ENCODE measurements at places on chromosomes 16 and 17.
A peak's percentile ranks its signal among the peaks of the same experiment; 100 is the strongest.

DNA sequence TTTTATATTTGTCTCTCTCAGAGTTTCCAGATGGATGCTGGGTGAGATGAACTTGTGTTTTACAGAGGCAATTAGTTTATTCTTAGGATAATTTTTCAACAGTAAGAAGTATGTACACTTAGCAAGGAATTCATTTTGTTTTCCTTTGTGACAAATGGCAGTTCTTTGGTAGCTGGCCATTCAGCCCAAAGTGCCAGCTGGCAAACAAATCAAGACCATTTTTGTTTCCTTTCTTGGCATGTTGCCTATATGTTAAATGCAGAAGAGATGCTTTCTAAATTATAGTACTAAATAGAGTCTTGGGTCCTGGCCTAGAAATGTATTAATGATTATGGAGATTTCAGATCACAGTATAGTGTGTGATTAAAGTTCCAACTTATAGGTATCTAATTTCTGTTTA is 337.1 kb downstream of the CNTNAP4 start:
- no peak for DNase-seq

- DNase-seq = no peak
Observed at GRCh38 chr17:39938140-39938869, 10.8 kb downstream of the LRRC3C start.

DNA sequence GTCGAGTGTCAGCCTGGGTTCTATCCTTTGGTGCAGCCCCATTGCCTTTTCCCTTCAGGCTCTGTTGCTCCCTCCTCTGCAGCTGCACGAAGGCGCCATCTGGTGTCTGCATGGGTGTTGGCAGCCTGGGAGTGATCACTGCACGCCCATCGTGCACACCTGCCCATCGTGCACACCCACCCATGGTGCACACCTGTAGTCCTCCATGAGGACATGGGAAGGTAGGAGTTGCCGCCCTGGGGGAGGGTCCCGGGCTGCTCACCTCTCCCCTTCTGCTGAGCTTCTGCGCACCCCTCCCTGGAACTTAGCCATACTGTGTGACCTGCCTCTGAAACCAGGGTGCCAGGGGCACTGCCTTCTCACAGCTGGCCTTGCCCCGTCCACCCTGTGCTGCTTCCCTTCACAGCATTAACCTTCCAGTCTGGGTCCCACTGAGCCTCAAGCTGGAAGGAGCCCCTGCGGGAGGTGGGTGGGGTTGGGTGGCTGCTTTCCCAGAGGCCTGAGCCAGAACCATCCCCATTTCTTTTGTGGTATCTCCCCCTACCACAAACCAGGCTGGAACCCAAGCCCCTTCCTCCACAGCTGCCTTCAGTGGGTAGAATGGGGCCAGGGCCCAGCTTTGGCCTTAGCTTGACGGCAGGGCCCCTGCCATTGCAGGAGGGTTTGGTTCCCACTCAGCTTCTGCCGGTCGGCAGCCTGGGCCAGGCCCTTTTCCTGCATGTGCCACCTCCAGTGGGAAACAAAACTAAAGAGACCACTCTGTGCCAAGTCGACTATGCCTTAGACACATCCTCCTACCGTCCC is 2.9 kb downstream of the CTRL start:
- DNase-seq = no peak

- no peak for DNase-seq
Observed at GRCh38 chr17:56653877-56654276, 60.4 kb downstream of the NOG start.

- DNase-seq = no peak
Observed at GRCh38 chr16:56626685-56627084, 1.1 kb downstream of the MT1E start.

DNA sequence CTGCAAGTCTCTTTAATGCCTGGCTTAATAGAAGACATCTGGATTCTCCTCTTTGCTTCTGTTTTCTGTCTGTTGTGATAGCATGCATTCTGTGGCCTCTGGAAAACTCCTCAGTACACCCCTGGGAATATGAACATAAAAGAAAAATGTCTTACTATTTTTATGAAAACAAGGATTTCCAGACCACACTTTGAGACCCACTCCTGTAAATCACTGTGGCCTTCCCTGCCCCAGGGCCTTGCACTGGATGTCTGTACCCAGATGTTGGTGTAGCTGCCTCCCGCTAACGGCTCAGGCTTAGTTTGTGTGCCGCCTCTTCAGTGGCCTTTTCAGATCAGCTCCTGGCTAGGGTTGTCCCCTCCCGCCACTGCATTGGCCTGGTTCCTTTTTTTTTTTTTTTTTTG is 126.6 kb downstream of the SOCS1 start:
- no peak for DNase-seq

- no peak for DNase-seq
Observed at GRCh38 chr16:57762365-57763040, 26.9 kb downstream of the KATNB1 start.

GRCh38 chr16:16096121-16096857 is 127.0 kb downstream of the ABCC6 start:
- DNase-seq = no peak

- DNase-seq = no peak
Observed at GRCh38 chr16:23679274-23679985, 741 bp downstream of the PLK1 start.

- DNase-seq = no peak
Observed at GRCh38 chr16:81384006-81384405, 60.6 kb upstream of the CMIP start.

GRCh38 chr16:3681206-3681605 is 26.7 kb downstream of the DNASE1 start:
- DNase-seq = no peak

DNA sequence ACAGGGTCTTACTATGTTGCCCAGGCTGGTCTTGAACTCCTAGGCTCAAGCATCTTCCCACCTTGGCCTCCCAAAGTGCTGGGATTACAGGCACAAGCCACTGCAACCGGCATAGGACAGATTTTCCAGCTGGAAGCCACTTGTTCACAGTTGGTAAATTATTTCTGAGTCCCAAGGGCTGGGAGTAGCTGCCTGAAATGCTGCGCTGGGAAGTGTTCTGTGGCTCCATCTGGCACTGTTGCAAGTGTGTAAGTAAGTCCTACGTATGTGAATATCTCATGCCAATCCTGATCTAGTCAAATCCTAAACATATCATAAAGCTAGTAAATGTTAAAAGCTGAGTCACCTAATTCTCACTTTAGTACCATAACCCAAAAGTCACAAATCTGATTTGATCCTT is 48.1 kb downstream of the YWHAE start:
- DNase-seq = no peak

DNA sequence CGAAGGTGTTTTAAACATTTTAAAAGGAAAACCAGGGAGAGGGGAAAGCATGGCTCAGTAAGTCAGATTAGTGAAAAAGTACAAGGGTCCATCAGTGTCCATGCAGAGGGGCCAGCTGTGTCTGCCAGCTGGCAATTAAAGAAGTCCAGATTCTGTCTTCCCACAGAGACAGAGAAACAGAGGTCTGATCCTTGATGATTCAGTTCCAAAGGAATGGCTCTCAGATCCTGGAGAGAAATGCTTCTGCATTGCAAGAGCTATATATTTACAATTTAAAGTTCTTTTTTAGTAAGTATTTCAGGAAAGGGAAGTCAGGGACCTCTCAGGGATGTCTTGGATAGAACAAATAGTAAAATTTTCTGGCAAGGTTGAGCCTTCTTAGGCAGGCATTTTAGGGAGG is 56.2 kb downstream of the HSD17B2 start:
- DNase-seq = no peak

DNA sequence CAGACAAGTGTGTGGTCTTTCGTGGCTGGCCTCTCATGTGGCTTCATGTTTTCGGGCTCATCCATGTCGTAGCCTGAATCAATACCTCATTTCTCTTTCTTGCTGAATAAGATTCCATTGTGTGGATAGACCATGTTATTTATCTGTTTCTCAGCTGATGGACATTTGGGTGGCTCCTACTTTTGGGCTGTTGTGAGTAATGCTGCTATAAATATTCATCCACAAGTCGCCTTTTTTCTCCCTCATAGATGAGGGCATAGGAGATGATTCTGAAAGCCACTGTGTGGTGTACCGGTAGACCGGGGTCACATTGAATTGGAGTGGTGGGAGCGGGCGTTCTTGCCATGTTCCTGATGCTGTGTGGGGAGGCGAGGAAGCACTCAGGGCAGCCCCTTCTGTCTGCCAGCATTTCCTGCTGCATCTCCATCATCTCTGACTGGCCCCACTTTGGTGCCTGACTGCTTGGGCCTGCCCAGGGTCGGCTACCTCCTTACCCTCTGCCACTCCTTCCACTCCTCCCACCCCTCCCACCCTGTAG is 40.1 kb downstream of the PRMT7 start:
- no peak for DNase-seq

DNA sequence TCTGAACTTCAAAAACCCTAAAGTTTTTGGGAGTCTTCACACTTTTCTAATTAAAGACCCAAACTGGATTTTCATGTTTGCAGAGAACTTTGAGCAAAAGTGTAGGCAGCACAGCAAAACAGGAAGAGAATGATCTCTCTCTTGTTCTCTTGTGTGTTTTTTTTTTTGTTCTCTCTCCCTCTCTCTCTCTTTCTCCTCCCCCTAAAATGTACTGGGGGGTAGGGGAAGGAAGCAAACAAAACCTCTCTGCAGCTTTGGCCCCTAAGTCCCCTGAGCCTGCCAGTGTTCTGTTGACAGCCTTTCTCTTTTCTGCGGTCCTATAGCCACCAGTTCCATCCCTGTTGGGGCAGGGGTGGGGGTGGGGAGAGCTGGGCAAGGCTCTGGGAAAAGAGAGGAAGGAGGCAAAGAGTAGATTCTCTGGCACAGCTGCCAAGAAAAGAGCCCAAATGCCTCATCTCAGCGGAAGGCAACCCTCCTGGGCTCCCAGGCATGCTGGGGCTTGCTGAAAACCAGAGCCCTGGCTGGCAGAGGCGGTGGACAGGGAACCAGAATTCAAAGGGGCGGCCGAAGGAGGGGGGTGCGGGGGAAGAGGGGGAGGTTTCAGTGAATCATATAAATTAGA is 295.3 kb downstream of the SOX9 start:
- peak; percentile 72 for DNase-seq

DNA sequence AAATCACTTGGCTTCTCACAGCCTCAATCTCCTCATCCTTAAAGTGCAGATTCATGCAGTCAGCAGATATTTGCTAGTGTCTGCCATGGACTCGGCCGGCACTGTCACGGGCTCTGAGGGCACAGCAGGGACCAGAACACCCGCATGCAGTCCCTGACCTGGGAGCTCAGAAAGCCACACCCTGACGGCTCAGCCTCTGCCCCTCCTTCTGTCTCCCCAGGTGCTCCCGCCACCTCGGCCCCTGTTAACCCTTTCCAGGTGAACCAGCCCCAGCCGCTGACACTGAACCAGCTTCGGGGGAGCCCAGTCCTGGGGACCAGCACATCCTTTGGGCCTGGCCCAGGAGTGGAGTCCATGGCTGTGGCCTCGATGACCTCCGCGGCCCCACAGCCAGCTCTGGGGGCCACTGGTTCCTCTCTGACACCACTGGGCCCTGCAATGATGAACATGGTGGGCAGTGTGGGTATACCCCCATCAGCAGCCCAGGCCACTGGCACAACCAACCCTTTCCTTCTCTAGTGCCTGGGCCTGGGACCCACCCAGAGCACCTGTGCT is 28.7 kb downstream of the B9D1 start:
- DNase-seq = no peak

DNA sequence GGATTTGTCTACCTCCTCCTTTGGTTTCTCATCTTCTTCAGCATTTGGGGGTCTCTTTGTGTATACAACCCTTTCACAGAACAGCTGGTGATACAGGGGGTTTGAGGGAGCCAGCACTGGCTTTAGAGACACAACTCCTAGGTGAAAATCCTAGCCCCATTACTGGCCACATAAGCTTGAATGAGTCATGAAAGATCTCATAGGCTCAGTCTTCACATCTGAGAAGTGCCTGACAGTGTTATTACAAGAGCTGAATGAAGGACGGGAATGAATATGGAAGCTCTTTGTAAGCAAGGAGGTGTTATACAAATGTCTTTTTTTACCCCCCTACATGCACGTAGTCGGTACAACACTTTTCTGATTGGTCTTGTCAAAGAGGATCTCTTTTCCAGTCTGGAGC is 1.7 kb upstream of the B4GALNT2 start:
- DNase-seq = no peak

DNA sequence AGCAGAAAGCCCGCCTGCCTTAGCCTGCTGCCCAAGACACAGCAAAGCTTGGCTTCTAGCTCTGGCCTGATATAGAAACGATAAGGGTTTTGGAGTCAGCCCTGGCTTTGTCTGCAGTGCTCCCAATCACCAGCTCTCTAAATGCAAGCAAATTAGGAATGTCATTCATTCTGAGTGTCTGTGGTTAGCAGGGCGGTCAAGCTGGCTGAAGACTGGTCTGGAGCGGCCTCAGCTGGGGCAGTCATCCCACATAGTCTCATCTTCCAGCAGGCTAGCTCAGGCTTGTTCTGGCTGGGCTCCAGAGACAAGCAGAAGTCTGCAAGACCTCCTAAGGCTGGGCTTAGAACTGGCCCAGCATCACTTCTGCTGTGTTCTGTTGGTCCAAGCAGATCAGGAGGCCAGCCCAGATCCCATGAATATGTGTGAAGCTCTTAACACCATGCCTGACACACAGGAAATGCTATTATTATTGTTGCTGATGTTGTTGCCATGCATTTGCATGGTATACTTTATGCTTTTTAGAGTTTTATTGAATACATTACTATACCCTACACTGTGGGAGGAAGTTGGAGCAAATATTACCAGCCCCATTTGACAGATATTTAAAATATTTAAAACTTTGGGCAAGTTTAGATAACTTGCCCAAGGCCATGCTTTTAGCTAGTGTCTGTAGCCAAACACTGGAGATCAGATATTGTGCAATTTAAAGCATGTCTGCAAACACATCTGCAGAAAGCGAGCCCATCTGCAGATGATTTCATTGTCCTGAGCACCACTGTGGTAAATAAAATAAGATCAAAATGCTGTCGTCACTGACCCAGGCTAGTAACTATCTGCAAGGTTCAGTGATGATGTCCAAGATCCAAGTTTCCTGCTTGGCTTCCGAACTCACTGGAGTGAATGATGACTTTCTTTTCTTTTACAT is 24.8 kb downstream of the TMC7 start:
- no peak for DNase-seq

GRCh38 chr16:22402191-22402590 is 27.8 kb upstream of the CDR2 start:
- DNase-seq = no peak

- no peak for DNase-seq
Observed at GRCh38 chr16:49652456-49653172, 203.3 kb downstream of the ZNF423 start.

GRCh38 chr17:69651921-69652320 is 237.4 kb downstream of the MAP2K6 start:
- no peak for DNase-seq

DNA sequence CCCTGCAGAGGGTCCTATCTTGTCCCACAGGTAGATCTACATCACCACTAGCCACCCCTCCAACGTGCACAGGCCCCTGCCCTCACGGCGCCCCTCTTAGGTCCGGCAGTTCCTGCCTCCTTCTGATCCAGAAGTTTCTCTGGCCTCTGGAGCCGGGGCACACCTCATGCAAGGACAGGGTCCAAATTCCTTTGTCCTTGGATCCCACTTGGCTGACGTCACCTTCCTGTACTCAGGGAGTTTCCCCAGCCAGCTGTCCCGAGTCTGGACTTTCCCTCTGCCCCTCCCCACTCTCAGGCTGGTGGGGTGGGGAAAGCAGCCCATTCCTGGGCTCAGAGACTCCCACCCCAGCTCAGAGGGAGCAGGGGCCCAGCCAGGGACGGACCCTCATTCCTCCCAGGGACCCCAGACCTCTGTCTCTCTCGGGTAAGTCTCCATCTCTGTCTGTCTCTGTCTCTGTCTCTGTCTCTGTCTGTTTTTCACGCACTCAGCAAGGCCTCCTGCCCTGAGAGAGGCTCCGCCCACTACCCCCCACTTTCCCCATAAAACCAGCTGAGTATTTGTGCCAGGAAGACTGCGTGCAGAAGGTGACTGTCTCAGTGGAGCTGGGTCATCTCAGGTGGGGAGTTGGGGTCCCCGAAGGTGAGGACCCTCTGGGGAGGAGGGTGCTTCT is at the start of gene IL32:
Gene IL32, plus strand, starts transcription at position 572 of the 673 bp plus-strand sequence. CDS start 172 bp downstream, outside the sequence.
- peak; percentile 33 for DNase-seq
